Articular chondrocyte of knee joint (primary cell): ENCODE measurements at places on chromosomes 2 and 18. TPM values are rescaled to one million over a fixed set of nuclear protein-coding genes. Genes with fewer than 3 reads are reported as not detected.

The DYSF gene
- 0.78 and 2.3 TPM in 2 replicates for total RNA-seq

The SERPINB13 gene
- total RNA-seq = not detected in 2 replicates

The CEBPZ gene
- 39.7 and 50.6 TPM in 2 replicates for total RNA-seq

The TPO gene
- total RNA-seq = not detected in 2 replicates

The REG1B gene
- total RNA-seq = not detected in 2 replicates

The IL37 gene
- not detected in 2 replicates for total RNA-seq

The SLC23A3 gene
- 1.8 and 2.2 TPM in 2 replicates for total RNA-seq

The CYS1 gene
- total RNA-seq = 5.0 and 8.3 TPM in 2 replicates

The M1AP gene
- total RNA-seq = 0.26 and 0.43 TPM in 2 replicates

The GNAL gene
- total RNA-seq = 7.1 and 9.6 TPM in 2 replicates

The SLC8A1 gene
- 123 and 139 TPM in 2 replicates for total RNA-seq

The PAPOLG gene
- total RNA-seq = 20.9 and 21.3 TPM in 2 replicates

The DSC2 gene
- 0.97 and 1.3 TPM in 2 replicates for total RNA-seq

The SNORC gene
- total RNA-seq = 0.65 and 1.2 TPM in 2 replicates

The SH2D6 gene
- total RNA-seq = 0.43 TPM in 1 of 2 replicates, not detected in the other

The RTP5 gene
- total RNA-seq = not detected in 2 replicates

The TUBA4B gene
- not detected in 2 replicates for total RNA-seq

The DSG1 gene
- not detected in 2 replicates for total RNA-seq

The LIMS3 gene
- 0.78 and 2.1 TPM in 2 replicates for total RNA-seq

The CROCC2 gene
- under 0.01 TPM in 2 replicates for total RNA-seq

The TRABD2A gene
- total RNA-seq = 0.26 and 0.65 TPM in 2 replicates

The EGR4 gene
- total RNA-seq = not detected in 2 replicates

The IL36G gene
- total RNA-seq = not detected in 2 replicates

The UXS1 gene
- 26.3 and 27.7 TPM in 2 replicates for total RNA-seq

The TEX44 gene
- not detected in 2 replicates for total RNA-seq

The GRHL1 gene
- 0.54 and 0.78 TPM in 2 replicates for total RNA-seq

The SS18 gene
- 110 and 124 TPM in 2 replicates for total RNA-seq

The ANKRD62 gene
- not detected in 2 replicates for total RNA-seq

The KANSL3 gene
- total RNA-seq = 45.1 and 45.9 TPM in 2 replicates

The CCDC102B gene
- total RNA-seq = 1.3 and 1.6 TPM in 2 replicates

The SH3BP4 gene
- total RNA-seq = 44.9 and 53.8 TPM in 2 replicates

The UGT1A3 gene
- not detected in 2 replicates for total RNA-seq

The COL4A3 gene
- not detected in 2 replicates for total RNA-seq

The DPP10 gene
- total RNA-seq = not detected in 2 replicates

The SNTG2 gene
- not detected in 2 replicates for total RNA-seq

The PCARE gene
- not detected in 2 replicates for total RNA-seq

The CCDC141 gene
- total RNA-seq = 0.11 and 0.39 TPM in 2 replicates

The TEKT4 gene
- 0.11 TPM in 1 of 2 replicates, not detected in the other for total RNA-seq

The VWC2L gene
- not detected in 2 replicates for total RNA-seq

The HOXD4 gene
- 1.6 and 3.1 TPM in 2 replicates for total RNA-seq

The ALPG gene
- total RNA-seq = not detected in 2 replicates

The SRSF7 gene
- total RNA-seq = 81.8 and 88.0 TPM in 2 replicates

The POTEI gene
- total RNA-seq = not detected in 2 replicates

The MAP3K19 gene
- not detected in 2 replicates for total RNA-seq

The B3GNT7 gene
- 0.43 and 0.78 TPM in 2 replicates for total RNA-seq

The SERPINB5 gene
- not detected in 2 replicates for total RNA-seq

The DIPK1C gene
- not detected in 2 replicates for total RNA-seq

The AOX1 gene
- 90.5 and 162 TPM in 2 replicates for total RNA-seq

The LONRF2 gene
- 0.39 and 0.86 TPM in 2 replicates for total RNA-seq

The PROC gene
- total RNA-seq = 0.11 TPM in 1 of 2 replicates, not detected in the other

The PJVK gene
- total RNA-seq = 1.1 and 2.2 TPM in 2 replicates

The RETREG2 gene
- total RNA-seq = 86.2 and 87.0 TPM in 2 replicates

The TUBB8B gene
- total RNA-seq = not detected in 2 replicates
